ENCODE measurements at places on chromosomes 3 and 15.

GRCh38 chr15:36914960-36915808 is 185.2 kb downstream of the MEIS2 start:
- no peak for DNase-seq

DNA sequence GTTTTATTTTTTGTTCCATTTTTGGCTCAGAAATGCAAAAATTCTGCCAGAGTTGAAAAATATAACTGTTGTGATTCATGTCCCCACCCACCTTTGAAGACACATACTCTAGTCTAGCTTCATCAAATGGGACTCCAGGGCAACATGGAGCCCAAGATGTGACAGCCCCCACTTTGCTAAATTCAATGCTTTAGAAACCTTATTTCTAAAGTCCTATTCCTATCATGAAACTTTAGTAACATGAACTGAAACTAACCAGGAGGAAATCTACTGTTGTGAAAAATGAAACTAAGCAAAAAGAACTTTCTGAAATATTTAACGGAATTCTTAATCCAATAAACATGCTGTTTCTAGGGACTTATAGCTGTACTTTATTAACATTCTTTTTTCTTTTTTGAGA is 20.3 kb downstream of the UBP1 start:
- DNase-seq = no peak

GRCh38 chr3:134369861-134370596 is 4.2 kb downstream of the AMOTL2 start:
- no peak for DNase-seq

- DNase-seq = peak; percentile 4
These were observed 462.1 kb downstream of the MFSD1 start for GRCh38 chr3:159263750-159264553.

DNA sequence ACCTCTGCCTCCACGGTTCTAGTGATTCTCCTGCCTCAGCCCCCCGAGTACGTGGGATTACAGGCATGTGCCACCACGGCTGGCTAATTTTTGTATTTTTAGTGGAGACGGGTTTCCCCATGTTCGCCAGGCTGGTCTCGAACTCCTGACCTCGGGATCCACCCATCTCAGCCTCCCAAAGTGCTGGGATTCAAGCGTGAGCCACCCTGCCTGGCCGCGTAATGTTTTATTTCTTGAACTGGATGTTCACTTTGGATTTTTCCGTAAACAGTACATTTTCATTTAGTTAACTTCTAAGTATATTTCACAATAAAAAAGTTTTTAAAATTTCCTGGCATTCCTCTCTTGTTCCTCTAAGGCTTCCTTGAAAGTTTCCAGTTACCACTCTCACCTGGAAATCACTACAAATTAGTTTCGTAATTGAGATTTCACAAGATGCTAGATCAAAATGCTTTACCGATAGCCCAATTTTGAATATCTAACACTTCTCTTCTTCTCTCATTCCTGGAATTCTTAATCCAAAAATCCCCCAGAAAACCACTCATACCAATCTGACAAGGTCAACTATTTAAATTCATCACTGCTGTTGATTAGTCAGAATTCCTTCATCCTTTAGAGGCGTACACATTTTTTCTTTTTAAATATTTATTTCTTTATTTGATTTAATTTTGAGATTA is 44.7 kb upstream of the INO80 start:
- DNase-seq = no peak

GRCh38 chr3:47128137-47128536 is 35.8 kb downstream of the SETD2 start:
- no peak for DNase-seq

GRCh38 chr15:91668370-91668769 is 185.1 kb upstream of the SLCO3A1 start:
- no peak for DNase-seq

GRCh38 chr3:23442598-23443383 is 239.7 kb downstream of the UBE2E2 start:
- no peak for DNase-seq

DNA sequence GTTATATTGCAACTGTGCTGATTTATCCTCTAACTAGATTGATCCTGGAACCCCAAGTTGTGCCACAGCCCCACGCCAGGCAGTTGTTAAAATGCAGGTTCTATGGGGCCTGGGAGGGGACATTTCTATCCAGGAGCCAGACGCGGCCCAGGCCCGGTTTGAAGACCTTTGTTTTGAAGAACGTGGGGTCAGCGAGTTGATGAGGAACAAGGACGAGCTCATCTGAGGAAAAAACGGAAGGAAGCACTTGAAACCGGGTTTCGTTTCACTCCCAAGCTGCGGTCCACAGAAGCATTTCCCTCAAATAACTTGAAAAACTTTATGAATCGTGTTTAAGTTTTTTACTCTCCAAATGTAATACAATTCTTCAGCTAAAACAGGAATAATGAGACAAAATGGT is 76.4 kb downstream of the CHSY1 start:
- no peak for DNase-seq

GRCh38 chr3:38030126-38031021 is 932 bp upstream of the PLCD1 start:
- DNase-seq = no peak

GRCh38 chr3:123320221-123320620 is 118.5 kb downstream of the SEC22A start:
- no peak for DNase-seq

DNA sequence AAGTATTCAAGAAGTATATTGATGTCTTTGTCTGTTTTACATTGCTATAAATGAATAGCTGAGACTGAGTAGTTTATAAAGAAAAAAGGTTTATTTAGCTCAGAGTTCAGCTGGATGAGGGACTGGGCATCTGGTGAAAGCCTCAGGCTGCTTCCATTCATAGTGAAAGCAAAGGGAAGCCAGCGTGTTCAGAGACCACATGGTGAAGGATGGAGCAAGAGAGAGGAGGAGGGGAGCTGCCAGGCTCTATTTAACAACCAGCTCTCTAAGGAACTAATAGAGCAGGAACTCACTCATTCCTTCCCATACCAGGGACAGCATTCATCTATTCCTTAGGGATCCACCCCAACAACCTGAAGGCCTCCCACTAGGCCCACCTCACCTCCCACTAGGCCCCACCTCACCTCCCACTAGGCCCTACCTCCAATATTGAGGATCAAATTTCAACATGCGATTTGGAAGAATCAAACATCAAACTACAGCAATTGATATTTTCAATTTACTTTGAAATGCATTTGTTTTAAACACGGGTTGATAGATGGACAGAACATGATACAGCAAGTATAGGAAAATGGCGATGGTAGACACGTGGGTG is 167.5 kb upstream of the HES1 start:
- DNase-seq = no peak

DNA sequence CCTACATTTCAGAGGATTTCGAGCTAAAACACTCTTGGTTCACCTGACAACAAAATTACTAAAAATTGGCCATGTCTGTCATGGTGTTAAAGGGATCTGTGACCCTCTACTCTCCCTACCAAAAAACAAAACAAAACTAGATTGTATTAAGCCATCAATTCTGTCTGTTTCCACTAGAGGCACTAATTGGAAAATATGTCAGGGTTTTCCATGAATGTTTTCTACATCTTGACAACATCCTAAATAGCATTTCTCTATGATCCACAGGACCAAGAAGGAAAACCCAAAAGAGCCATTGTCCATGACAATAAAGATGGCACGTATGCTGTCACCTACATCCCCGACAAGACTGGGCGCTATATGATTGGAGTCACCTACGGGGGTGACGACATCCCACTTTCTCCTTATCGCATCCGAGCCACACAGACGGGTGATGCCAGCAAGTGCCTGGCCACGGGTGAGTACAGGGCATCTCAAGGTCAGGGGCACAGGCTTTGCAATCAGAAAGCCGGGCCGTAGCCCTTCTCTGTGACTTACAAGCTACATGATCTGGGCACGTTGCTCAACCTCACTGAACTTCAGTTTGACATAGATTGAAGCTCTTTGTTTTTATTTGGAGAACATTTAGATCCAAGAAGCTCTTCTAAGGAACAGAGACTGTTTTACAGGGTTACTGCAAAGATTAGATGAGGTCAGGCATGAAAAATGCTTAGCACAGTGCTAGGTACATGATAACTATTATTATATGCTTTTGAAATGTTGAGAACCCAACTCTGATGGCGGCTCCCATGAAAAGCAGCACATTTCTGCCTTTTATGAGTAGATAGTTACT is 74.8 kb downstream of the DNASE1L3 start:
- no peak for DNase-seq

GRCh38 chr15:78988361-78988911 is 43.6 kb upstream of the CTSH start:
- no peak for DNase-seq

- DNase-seq = no peak
These were observed 334.4 kb downstream of the GBE1 start for GRCh38 chr3:81426826-81427577.

- DNase-seq = peak; percentile 86
These were observed at the start of gene PAK2 for GRCh38 chr3:196739671-196740480. Gene PAK2 (plus strand): TSS chr3:196739857. CDS start chr3:196782647, 42,790 bp downstream.

- no peak for DNase-seq
These were observed 9.9 kb downstream of the KY start for GRCh38 chr3:134640872-134641470.

DNA sequence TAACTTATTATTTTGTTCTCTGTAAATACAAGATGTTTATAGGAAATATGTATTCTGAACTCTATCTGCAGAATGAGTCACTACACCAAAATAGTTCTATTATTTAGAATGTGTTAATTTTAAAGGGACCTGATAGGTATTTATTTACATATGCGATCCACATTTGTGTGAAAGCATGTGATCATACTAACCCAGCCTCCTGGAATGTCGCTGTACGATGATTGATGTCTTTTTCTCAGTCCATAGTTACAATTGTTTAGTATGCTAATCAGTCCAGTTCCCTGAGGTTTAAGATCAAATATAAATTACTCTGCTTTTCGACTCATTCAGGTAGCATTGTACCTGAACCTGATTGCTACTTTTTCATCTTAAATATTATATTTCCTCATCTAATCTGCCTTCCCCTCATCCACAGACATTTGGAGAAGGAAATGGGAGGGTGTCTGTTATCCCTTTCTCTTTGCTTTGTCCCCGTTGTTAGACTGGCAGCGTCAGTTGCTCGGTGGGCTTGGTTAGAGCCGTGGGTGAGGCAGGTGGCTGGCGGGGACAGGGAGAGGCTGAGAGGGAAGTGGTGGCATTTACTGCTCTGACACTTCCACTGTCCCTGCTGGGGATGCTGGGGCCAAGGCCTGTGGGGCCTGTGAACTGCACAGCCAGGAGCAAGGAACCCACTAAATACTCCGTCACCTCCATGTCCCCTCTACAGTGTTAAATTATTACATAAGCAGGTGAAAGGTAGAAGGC is 27.8 kb upstream of the NR2E3 start:
- no peak for DNase-seq

- DNase-seq = no peak
These were observed 111.0 kb upstream of the FRMD4B start for GRCh38 chr3:69496856-69497255.

DNA sequence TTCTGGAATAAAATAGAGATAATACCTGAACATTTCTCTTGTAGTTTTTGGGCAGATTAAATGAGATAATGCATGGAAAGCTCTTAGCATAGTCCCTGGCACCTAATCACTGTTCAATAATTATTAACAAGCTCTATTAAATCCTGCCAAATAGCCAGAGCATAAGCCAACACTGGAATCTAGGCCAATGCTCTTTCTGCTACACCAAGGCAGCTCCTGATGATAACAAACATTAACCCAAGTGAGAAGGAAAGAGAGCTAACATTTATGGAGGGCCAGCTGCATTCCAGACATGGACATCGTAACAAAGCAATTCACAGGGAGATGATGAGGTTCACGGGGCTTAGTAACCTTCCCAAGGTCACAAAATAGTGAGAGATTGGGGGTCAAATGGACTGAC is 23.3 kb downstream of the LARP6 start:
- DNase-seq = no peak

GRCh38 chr3:74642876-74643275 is 28.4 kb upstream of the CNTN3 start:
- no peak for DNase-seq

GRCh38 chr3:101861212-101861788 is 12.0 kb downstream of the NFKBIZ start:
- DNase-seq = no peak

DNA sequence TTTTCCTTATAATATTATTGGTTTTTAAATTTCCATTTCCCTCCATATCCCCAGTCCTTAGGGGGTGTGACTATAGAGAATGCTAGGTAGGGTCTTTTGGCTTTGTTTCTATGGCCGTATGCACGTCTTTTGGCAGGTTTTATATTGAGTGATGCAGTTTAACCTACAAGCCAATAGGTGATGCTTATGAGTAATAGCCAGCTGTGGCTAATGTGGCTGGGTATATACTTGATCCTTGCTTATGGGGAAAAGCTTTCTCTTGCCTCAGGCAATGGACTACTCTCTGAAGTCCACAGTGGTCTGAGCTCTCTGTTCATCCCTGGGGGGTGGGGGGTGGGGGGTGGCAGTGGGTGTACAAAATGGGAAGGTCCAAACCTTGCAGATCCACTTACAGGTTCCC is 223.9 kb downstream of the MFSD1 start:
- no peak for DNase-seq

- DNase-seq = no peak
These were observed 63.5 kb upstream of the ETV5 start for GRCh38 chr3:186172353-186172752.

GRCh38 chr15:101264911-101265641 is 12.2 kb downstream of the SELENOS start:
- no peak for DNase-seq

- DNase-seq = no peak
These were observed 4.3 kb upstream of the STRA6 start for GRCh38 chr15:74206801-74207281.

- DNase-seq = no peak
These were observed 85.9 kb downstream of the SLCO3A1 start for GRCh38 chr15:91939403-91939831.

- DNase-seq = no peak
These were observed 24.4 kb downstream of the MAGEF1 start for GRCh38 chr3:184687363-184688015.

- no peak for DNase-seq
These were observed 20.4 kb downstream of the SYNM start for GRCh38 chr15:99125061-99125891.

DNA sequence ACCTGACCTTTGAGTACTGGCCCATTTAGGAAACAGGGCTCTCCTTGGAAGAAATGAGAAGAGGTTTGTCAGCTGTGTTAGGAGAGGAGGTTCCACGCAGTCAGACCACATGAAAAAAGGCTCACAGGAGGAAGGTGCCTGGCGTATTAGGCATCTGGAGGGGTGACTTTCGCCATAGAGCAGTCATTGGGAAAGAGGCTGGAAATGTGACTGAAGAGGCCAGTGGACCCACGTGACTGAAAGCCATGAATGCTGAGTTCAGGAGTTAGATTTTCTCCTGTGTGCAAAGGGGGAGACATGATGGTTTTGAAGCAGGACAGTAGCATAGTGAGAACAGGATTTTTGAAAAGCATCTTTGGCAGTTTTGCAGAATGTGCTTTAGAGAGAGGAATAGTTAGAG is 29.7 kb upstream of the RNF7 start:
- DNase-seq = no peak
